ENCODE measurements at places on chromosomes 5 and 9.

DNA sequence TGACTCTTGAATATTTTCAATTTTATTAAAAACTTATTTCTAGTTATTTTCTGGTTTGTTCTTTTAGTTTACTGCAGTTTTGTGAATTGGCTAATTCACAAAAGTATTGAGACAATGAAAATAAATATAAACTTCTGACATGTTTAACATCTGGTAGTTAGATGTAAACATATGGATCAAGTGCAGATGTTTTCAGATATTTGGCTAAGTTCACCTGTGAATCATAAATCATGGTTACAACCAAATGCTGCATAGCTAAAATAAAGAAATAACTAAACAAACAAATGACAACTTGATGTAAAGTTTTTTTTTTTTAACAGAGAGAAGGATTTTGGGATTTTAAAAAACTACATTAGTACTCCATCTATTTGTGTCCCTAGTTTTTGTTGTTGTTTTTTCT is 484.6 kb downstream of the SLCO4C1 start:
- DNase-seq, result no peak

DNA sequence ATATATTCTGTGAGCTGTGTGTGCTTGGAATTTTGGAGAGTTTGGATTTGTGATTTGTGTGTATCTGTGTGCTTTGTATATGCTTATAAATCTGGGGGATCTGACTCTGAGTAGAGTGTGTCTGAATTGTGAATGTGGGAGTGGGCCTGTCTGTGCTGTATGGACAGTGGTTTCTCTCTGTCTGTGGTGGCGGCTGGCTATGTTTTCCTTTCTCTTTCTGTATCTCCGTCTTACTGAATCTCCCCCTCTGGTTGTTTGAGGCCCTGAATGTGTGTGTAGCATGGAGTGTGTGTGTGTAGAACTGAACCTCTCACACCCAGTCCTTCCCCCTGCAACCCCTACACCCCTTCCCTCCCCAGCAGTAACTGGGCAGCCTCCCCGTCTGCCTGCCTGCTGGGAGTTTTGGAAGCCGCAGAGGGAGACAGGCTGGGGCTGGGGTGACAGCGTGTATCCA is 4.7 kb downstream of the CXXC5 start:
- DNase-seq, result no peak

- no peak for DNase-seq
These were observed 31.5 kb upstream of the FAM170A start for GRCh38 chr5:119597728-119598298.

DNA sequence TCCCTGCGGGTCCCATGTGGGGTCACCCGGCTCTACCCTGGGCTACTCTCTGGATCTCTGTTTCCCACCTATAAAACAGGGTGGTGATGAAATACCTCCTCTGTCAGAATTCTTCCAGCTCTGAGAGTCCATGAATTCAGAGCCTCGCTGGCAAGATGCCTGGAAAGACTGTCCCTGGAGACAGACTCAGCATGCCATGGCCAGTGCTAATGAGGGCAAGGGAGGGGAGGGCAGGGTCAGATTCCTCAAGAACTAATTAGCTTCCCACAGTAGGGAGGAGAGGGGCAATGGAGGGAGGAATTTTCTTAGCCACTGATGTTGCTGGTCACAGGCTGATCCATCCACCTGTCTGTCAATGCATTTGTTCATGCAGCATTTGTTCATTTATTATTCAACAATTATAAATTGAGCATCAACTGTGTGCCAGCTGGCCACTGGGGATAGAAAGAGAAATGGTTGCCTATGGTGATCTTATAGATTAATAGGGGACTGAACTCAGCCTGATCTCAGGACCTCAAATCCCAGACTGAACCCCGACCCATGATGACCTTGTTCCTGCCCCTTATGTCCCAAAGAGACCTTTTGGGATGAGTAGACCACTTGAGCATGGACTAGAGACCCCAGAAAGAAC is 4.7 kb downstream of the SYNPO start:
- no peak for DNase-seq

- DNase-seq, result no peak
These were observed 15.2 kb upstream of the FBLL1 start for GRCh38 chr5:168513861-168514428.

GRCh38 chr9:16661816-16662215 is 208.7 kb downstream of the BNC2 start:
- no peak for DNase-seq

GRCh38 chr5:144189800-144190429 is 19.2 kb downstream of the KCTD16 start:
- DNase-seq, result no peak

- DNase-seq, result no peak
These were observed 771.7 kb upstream of the CTNND2 start for GRCh38 chr5:12675959-12676358.

GRCh38 chr5:96638561-96638960 is 23.6 kb upstream of the CAST start:
- DNase-seq, result no peak

DNA sequence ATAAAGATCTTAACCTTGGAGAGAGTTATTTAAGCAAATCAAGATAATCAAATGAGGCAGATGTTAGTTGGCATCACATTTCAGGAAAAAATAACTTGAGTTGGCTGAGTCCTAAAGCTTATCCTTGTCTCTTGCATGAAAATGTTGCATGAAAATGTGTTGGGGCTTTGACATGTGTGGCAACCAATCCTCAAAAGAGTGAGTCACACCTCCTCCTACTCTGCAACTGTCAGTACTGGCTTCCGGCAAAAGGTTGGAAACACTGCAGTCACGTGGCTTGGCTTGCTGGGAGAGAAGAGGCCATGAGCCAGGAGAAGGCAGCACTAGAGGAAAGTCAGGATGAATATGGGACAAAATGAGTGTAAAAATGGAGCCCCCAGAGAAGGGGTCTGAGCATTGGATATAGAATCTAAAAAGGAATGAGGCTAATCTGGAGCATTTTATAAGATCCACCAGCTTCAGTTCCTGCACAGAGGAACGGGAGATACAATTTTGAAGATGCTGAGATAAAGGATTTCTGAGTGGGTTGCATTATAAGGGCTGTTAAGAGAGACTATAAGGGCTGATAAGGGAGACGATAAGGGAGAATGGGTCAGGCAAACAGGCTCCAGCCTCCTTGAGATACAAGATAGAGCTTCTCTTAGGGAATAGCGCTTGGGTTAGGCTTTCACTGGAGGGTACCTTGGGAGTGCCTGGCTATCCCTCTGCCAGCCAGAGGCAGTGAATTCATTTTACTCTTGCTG is 43.1 kb downstream of the SPATA31D1 start:
- no peak for DNase-seq

- no peak for DNase-seq
These were observed 42.8 kb downstream of the SLC12A7 start for GRCh38 chr5:1068895-1069719.

- no peak for DNase-seq
These were observed 166.1 kb upstream of the ADRA1B start for GRCh38 chr5:159750226-159750625.

GRCh38 chr5:7251132-7251531 is 144.8 kb upstream of the ADCY2 start:
- no peak for DNase-seq

- no peak for DNase-seq
These were observed 576.7 kb upstream of the ADAMTS16 start for GRCh38 chr5:4563400-4563799.

Measured in NCI-H510A (cell line).